ENCODE measurements at places on chromosomes 16 and 17.

GRCh38 chr17:69857412-69857835 is 217.6 kb upstream of the KCNJ16 start:
- peak; percentile 28 for DNase-seq

DNA sequence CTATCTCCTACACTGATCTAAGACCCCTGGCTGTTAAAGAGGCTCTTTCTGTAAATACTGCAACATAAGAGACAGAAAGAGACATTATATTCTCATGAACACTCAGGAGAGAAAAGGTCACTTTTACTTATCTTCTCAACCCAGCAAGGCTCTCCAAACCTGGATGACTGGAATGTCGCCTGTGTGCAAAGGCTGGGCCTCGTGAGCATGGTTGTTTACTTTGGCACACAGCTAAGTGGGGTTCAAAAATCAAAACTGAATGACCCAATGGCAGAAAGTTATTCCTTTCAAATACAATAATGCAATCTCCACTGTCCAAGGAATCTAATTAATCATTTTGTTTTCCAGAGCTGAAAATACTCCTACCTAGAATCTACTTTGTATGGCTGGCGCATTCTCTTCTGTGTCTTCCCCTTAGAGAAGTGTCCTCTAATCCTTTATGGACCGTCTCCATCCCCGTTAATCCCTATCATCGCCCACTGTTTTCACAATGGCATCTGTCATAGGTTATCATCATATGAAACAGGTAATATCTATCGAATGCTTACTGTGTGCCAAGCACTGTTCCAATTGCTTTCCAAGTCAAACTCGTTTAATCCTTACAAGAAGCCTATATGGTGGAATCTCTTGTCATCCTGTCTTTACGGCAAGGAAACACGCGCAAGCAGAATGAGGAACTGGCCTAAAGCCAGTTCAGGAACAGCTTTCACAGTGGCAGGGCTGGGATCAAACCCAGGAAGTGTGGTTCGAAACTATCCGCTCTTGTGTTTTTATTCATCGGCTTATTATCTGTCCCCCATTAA is 1.3 kb downstream of the SLX4 start:
- no peak for DNase-seq

DNA sequence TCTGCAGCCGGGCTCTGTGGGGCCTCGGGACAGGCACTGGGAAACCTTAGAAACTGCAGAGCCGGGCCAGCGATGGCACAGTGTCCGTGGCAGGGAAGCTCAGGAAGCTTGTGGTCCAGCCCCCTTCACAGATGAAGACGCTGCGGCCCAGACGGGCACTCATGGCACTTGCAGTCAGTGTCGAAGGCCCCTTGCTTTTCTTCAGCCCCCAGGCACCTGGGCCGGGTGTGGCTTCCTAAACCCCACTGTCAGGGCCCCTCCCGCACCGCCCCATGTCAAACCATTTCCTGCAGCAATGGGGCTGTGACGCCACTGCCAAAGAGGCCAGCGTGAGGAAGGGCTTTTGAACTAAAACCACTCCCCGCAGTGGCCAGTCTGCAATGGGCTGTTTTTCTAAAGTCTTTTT is 164.0 kb downstream of the LAT start:
- DNase-seq, result no peak

DNA sequence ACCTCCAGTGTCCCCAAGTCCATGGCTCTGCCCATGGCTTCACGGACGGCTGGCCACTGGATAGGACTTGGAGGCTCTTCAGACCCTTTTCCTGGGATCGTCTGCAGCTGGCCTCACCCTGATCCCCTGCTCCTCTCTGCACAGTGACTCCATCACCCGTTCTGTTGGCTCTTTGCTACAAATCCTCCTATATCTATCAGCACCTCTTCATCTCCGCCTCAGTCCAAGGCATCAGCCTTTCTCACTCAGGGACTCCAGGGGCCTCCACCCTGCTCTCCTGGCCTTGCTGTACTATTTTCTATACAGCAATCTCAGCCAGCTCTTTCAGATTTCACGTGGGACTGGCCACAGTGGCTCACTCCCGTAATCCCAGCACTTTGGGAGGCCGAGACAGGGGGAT is 10.7 kb upstream of the SNN start:
- DNase-seq, result no peak

- peak; percentile 4 for DNase-seq
These were observed 22.6 kb downstream of the NACA2 start for GRCh38 chr17:61568219-61569072.

GRCh38 chr17:71764505-71764904 is 356.3 kb upstream of the SOX9 start:
- peak; percentile 13 for DNase-seq

GRCh38 chr16:81451753-81452680 is 7.4 kb downstream of the CMIP start:
- no peak for DNase-seq

- no peak for DNase-seq
These were observed 32.1 kb downstream of the IST1 start for GRCh38 chr16:71927383-71927782.
